NCI-H1105 treated with DMSO at 0.1 percent for 48 hours (cell line): ENCODE measurements at places on chromosomes 6 and 20.

- DNase-seq: no peak
These were observed 550.8 kb downstream of the TFAP2B start for GRCh38 chr6:51369485-51369884.

- no peak for DNase-seq
These were observed 55.1 kb downstream of the JAG1 start for GRCh38 chr20:10618611-10619245.

DNA sequence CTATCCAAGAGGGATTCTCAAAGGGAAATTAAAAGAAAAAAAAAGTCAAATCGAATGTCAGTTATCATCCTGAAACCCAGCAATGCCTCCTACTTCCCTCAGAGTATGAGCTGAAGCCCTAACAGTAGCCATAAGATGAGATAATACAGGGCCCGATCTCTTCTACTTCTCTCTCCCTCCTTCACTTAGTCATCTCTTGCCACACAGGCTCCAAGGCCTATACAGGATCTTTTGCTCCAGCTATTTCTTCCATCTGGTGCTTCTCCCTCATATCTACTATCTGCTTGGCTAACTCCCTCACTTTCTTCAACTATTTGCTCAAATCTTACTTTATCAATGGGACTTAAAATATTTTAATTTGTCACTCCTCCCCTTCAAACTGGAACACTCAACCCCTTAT is 215.3 kb downstream of the RNGTT start:
- no peak for DNase-seq

DNA sequence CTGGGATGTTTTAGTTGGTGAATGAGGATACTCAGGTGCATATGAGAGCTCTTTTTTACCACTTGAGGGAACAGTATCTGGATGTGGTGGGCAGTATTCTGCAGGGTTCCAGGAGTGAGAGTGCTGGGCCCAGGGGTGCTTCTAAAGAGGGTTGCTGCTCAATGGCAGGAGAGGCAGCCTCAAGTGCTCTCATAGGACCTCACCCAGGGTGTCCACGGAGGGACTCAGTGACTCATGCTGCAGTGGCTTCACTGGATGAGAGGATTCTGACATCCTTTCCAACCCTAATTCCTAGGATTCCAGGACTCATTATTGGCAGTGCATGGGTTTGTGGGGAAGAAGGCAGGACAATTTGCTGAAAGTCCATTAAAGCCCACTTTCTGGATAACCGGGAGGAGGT is 176.6 kb upstream of the FERMT1 start:
- no peak for DNase-seq

DNA sequence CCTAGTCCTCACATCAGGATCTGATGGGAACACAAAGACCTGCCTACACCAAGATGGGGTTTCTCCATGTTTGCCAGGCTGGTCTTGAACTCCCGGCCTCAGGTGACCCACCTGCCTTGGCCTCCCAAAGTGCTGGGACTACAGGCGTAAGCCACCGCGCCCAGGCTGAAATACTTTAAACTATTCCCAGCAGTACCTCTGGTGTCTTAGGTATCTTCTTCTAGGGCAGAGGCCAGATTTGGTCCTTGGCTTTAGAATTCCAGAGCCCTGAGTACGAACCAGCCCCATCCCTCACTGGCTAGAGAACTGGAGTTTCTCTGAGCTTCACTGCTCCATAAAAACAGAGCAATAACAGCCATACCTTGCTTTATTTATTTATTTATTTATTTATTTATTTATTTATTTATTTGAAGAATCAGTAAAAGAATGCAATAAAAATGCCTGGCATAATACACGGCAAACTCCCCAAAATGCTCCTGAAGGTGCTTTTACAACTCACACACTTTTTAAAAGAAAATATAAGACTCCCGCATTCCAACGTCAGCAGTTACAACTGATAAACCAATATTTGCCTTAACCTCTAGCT is 312.1 kb downstream of the TFAP2C start:
- no peak for DNase-seq

GRCh38 chr6:32216285-32216684 is 7.6 kb downstream of the NOTCH4 start:
- DNase-seq: no peak

- DNase-seq: no peak
These were observed 146.5 kb downstream of the EDN1 start for GRCh38 chr6:12436683-12437082.

- DNase-seq: no peak
These were observed 205.3 kb downstream of the TAF4 start for GRCh38 chr20:61860260-61860987.

DNA sequence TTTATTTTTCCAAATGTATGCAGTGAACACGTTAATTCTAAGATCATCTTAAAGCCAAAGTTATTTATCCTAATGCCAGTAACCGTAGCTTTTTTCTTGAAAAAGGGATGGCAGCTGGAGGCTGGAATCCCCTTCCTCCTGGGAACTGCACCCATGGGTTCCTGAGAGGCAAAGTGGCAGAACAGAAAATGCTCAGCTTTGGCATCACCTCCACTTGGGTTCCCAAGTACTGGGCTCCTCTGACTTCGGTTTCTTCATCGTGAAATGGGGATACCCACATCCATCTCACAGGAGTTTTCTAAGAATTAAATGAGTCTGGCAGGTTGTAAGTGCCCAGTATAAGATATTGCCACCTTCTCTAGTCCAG is 6.2 kb upstream of the DDX43 start:
- no peak for DNase-seq

DNA sequence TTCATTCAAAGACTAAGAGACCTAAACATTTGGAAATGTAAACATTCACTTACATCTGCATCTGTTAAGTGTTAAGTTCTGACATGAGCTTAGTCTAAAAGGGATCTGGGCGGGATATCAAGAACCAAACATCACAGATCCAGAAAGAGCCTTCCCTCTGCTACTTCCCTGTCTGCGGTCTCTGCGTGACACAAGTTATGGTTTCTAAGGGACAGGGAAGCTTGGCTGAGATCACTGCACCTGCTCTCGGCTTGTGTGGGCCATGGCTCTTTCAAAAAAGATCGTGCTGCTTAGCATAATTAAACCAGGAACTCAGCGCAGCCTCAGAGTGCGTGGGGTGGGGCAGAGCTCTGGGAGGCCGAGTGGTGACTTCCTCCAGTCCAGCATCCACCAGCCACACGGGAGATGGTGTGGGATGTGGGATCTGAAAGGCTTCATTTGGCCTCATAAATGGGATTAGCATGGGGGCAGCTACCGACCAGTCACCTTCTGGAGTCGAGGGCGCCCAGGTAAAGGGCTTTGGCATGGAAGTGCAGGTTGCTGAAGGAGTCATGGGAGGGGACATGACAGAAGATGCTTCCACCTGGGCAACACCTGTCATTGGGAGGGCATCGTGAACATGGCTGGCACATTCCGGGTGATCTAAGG is 16.7 kb upstream of the RAMACL start:
- DNase-seq: peak; percentile 30

DNA sequence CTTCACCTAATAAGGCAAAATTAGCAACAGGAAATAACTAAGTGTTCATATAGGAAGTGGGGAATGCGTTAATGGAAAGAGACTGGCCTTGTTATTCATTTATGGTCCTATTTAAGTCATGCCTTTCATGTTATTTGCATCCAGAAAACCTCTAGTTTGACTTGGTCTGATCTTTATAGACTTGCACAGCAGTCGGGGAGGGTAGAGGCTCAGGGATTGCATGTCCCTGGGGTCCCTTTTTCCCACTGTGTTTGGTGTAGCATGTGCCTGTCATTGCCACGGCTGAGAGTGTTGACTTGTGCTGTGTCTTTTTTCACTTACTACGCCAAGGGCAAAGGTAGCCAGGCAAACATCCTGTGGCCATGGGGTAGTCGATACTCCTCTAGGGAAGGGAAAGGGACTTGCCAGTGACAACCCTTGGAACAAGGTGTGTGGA is 105.4 kb upstream of the RIN2 start:
- DNase-seq: no peak

DNA sequence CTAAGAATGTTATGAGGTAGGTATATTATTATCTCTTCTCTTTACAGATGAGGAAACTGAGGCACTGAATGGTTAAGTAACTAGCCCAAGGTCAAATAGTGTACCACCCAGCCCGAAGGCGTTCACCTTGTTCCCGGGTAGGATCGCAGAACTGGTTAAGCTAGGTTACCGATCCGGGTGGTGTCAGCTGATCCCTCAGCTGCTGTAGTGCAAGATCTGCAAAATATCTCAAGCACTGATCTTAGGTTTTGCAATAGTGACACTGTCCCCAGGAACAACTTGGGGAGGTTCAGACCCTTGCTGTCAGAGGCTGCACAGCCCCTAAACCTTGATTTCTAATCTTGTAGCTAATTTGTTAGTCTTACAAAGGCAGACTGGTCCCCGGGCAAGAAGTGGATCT is 28.1 kb downstream of the SLC52A3 start:
- DNase-seq: no peak

- DNase-seq: no peak
These were observed 111.1 kb downstream of the COL12A1 start for GRCh38 chr6:75094614-75095200.

DNA sequence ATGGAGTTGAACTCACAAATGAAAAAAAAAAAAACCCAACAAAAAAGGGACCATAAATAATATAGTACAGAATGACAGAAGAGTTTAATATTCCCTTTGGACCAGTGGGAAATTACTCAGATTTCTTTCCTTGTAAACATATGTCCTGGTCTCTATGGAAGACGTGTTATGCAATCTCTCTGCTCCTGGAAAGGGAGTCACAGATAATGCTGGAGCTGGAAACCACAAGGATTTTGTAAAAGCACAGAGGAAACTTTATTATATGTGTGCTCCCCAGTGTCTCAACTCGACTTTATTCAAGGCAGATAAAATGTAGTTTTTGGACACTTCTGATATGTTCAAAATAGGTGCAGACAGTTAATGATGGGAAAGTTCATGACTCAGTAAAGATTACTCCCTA is 88.1 kb upstream of the ZFP64 start:
- DNase-seq: no peak

DNA sequence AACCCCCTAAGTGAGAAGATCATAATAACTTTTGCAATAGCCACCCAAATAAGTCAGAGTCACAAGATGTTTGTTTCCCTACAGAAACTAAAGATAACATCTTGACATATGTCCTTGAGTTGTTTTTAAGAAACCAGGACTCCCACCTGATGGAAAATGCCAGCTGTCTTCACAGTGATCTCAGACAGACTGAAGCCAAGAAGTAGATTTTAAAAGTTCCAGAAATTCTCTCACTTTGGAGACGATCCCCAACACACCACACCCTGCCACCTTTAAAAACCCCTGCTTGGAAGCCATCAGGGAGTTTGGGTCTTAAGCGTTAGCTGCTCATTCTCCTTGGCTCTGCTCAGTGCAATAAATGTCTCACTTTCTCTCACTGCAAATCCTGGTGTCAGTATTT is 63.0 kb downstream of the GPR6 start:
- no peak for DNase-seq

DNA sequence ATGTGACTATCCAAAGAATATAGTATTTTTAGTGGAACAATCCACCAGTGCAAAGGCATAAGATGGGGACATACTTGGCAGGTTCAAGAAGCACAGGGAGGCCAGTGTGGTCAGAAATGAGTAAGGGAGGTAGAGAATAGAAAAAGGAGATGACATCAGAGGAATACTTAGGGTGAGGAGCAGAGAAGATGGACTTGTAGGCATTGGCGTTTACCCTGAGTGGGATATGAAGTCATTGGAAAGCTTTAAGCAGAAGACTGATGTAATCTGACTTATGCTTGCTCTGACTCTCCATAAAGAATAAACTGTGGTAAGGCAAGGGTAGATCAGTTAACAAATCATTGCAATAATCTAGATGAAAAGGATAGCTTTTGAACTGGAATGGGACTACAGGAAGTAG is 228.7 kb downstream of the GJA1 start:
- DNase-seq: no peak

DNA sequence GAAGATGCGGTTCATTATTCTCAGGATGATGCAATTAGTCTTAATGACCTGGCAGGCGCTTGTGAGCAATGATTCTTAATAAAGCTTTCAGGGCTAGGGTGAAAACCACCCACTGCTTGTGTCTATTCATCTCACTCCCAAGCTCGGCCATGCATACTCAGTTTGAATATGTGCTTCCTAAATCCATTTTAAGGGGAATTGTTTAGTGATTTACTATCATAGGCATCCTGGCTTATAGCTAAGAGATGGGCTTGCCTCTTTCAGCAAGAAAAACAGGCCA is 141.1 kb upstream of the SLC24A3 start:
- no peak for DNase-seq

- DNase-seq: peak; percentile 25
These were observed 232.9 kb downstream of the SAMD5 start for GRCh38 chr6:147741389-147741788.

DNA sequence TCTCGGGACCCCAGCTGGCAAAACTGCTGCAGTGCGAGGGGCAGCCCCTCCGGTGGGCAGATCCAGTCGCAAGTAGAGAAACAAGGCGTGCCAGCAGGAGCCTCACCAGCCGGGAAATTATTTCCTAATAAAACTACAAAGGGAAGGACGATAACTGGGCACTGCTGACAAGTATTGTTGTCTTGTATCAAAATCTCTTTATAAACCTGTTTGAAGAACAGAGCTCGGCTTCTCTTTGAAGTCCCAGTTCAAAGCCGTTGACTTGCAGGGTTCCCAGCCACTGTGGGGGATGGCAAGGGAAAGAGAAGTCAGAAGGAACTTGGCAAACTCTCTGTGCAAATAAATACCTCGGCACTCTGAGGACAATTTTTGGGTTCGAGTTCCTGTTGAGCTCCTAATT is 504.5 kb downstream of the CD83 start:
- no peak for DNase-seq

DNA sequence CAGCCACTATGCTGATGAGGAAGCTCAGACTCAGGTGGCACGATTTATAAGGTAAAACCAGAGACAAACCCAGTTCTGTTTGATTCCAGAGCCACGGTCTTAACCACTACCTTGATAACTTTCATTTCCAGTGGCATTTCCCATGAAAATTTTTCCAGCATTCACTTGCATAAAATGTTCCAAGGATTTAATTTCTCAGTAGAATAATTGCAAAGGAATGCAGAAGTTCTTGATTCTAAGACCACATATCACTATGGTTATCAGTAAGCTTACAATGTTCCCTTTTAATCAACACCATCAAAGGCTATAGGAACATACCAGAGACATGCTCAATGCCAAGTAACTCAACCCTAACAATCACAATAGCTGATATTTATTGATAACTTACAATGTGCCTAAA is 306.0 kb upstream of the HS3ST5 start:
- DNase-seq: no peak

DNA sequence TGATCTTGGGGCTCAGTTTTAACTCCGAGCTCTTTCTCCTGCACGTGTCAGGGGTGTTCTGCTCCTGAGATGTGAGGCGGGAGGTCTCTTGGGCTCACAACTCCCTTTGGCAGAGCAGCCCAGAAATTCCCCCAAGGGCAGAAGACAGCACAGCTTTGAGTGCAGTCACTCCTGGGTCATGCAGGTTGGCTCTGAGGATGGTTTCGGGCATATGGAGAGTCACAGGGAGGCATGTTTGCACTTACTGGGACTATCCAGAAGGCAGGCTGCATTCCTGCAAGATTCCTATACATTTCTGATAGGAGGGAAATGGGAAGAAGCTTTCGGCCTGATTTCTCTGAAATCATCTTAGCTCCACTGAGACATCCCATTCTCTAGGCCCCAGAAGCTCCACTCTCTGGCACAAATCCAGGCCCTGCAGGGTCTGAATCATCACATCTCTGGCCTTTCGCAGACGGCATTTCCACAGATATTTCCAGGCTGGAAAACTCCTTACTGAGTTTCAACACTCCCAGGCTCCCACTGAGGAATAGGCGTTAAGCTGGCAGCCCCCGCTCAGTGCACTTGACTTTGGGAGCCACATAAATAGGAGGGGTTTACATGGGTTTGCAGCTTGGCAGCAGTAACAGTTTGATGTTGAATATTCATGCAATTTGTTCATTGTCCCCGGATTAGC is 39.7 kb downstream of the AGPAT4 start:
- DNase-seq: no peak
